Activated naive CD4-positive, alpha-beta T cell (primary cell): ENCODE measurements at places on chromosomes 2 and 18.

DNA sequence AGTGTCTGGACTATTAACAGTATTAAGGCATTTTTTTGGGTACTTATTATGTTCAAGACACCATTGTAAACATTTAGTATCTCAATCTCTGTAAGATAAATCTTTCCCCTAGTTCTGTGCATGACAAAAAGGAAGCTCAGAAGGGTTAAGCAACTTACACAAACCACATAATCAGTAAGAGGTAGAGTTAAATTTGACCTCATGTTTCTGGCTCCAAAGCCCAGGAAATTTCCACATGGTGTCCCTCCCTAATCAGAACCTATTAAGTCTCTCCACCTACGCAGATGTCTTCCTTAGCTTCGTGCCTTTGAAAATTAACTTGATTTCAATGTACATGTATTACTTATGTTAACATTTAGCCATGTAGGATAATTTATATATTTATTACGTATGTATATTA is 2.0 kb downstream of the MFSD6 start:
- DNase-seq, result no peak

- DNase-seq, result peak; percentile 12
These were observed 17.4 kb downstream of the CIDEA start for GRCh38 chr18:12271376-12272235.

- no peak for DNase-seq
These were observed 57.7 kb downstream of the METTL4 start for GRCh38 chr18:2513616-2514015.

- DNase-seq, result no peak
These were observed 1239.7 kb upstream of the CELF4 start for GRCh38 chr18:38805256-38805655.

DNA sequence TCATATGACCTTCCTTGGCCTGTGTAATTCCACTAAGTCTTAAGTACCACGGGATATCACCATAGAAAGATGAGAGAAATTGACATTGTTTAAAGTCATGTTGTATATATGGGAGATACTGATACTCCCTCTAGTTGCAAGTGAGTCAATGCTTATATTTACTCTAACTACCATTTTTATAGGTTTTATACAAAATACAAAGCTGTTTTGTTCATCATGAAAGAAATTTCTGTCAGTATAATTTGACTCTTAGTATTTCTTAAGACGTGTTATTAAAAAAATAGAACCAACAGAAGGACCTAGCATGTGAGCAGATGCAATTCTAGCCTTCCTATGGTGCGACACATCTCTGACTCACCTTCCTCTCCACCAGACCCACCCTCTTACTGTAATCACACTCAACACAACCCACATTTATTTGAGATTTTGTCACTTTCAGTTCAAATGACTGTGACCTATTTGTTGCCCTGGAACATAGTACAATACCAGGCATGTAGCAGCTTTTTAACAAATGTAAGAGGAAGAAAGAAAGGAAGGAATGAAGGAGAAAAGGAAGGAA is 453.1 kb downstream of the CMPK2 start:
- no peak for DNase-seq

DNA sequence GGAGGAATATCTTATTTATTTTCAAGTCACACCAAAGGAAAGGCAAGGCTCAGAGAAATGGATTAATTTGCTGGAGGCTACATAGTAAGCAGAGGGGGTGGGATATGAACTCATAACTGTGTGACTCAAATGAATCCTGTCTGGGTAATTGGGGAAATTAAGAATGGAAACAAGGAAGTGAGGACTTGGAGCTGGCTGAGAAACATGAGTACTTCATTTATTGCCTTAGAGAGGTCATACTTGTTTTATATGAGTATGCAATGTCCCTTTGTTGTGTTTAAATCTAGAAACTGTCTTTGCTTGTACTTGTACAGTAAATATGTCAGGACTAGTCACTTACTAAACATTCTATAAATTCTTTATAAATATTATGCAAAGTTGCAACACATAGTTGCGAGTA is 2166.7 kb upstream of the PIK3C3 start:
- no peak for DNase-seq

DNA sequence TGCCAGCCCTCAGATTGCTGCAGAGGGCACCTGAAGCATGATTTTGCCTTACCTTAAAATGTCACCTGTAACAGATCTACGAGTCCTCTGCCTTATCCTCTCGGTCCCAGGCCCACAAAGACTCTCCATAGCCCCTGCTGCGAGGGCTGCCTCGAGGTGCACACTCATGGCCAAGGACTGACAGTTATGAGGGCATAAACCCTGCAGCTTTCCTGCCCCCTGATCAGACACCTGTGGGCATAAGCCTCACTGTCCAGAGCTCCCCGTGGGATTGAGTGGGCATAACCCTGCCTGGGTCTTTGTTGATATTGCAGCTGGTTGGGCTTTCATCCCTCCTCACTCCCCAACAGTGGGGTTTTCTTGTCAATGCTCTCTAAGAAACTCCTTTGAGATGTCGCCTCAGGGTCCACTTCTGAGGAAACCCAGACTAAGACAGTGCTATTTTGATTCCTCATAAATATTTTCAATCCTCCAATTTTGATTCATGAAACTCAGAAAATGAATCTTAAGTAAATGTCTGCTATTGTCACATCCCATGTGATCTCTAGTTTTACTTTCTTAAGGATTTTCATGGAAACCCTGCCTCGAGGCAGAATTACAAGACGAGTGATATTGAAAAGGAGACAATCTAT is 108.5 kb upstream of the NCK2 start:
- DNase-seq, result no peak

DNA sequence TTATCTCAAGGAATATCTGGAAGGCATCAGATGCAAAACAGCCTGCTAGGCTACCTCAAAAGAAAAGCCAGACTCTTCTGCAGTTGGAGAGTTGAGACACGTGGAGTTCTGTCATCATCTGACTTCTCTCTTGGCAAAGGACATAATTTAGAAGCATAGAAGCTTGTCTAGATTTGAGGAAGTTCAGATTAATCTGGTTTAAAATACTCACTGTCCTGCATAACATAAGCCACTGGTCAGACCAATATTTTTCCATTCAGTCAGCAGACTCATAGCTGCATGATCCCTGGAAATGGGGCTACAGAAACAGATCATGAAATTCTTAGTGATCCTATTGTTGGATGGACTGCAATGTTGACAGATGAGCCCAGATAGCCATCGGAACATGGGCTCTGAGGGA is 349.0 kb downstream of the TXNL1 start:
- DNase-seq, result no peak

GRCh38 chr2:155357172-155357571 is 658.7 kb downstream of the KCNJ3 start:
- DNase-seq, result no peak

DNA sequence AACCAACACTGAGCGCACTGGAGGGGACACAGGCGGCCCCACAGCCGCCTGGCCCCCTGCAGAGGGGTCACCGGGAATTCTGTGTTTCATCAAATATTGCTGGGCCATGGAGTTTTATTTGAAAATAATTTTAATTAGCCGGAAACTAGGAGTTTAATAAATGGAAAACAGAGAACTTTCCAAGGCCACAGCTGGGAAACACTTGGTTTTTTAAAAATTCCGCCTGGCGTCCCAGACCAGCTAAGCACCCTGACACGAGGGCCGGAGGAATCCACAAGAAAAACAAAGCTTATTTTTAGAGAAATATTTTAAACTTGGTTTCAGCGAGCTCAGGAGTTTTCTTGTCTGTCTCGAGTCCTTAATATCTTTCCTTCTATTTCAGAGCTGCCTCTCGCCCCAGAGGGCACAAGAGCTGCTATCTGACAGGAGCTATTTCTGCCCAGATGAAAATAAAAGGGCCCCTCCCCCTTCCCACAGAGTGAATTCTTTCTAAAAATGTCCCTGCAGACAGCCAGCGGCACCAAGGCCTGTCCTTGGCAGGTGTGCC is 8.2 kb downstream of the ZFP36L2 start:
- DNase-seq, result no peak

- DNase-seq, result no peak
These were observed 49.6 kb downstream of the SPIRE1 start for GRCh38 chr18:12608301-12608700.

- DNase-seq, result no peak
These were observed 226.9 kb downstream of the TMEM163 start for GRCh38 chr2:134491771-134492441.

- no peak for DNase-seq
These were observed 32.2 kb downstream of the KIF1A start for GRCh38 chr2:240787521-240788472.

- DNase-seq, result no peak
These were observed 899.9 kb downstream of the TRIB2 start for GRCh38 chr2:13616616-13617015.

DNA sequence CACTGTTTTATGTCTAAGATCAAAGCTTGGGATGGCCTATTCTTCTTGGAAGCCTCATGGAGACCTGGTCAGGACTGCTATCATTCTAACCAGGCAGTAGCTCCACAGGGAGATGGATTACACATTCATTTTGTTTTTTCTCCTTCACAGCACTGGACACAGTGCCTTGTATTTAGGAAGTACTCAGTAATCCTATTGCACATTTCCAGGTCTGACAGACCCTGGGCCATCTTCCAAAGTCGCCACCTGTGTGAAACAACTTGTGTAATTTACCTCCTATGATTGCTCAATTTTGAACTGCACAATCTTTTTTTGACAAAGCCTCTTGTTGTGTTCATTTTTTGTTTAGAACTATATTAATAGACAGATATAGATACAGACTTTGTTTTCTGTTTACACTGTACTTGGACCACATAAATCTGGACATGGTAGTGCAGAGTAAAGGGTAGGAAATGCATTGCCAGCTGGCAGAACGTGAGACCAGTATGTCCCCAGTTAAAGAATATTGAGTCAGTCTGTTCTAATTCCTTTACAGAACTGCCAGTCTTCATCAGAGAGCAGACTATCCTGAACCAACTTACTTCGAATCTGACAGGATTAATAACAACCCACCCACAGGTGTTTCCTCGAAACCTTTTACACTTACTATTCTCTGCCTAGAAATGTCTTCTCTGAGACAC is 277.8 kb upstream of the CYRIA start:
- DNase-seq, result no peak

GRCh38 chr2:241689306-241689705 is 2.7 kb upstream of the DTYMK start:
- DNase-seq, result no peak

GRCh38 chr18:44859751-44860439 is 179.2 kb downstream of the SETBP1 start:
- no peak for DNase-seq

DNA sequence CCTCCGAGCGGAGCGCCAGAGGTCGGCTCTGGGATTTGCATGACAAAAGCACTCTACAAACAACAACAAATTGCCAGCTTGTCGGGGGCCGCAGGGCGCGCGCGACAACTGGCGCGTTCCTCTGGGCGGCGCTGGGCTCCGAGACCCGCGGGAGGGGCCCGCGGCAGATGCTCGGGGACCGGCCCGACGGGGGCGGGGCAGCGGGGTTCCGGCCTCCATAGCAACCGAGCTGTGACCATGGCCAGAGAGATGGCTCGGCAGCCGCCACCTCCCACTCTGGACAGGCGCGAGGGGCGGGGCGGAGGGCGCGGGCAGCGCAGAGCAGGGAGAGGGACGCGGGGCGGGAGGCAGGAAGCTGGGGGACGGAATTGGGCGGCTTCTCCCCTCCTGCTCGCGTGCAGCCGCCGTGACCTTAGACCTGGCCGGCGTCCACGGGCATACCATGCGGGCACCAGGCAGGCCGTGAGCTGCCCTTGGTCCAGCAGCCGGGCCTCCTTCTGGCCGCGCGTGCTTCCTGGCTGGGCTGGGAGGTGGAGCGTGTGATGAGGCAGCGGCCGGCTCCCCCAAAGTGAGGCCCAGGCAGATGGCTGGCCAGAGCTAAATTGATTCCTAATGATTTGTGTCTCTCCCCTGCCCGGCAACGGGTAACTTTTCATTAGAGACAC is 171.5 kb downstream of the CELF4 start:
- DNase-seq, result no peak

DNA sequence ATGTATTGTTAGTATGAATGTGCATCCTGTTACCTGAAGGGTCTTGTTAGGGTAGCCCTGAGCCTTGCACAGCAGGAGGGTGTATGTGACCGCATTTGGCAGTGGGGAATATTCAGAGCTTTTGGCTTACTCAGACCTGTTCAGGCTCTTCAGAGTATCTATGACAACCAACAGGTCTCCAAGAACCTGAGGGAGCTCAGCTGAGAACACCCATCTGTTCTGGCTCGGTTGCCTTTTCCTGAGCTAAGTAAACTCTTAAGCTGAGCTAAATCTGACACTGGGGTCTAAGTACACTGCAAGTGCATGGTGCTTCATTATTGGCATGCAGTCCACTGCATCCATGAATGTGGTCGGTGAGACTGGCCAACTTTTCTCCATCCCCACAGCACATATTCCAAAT is 92.4 kb upstream of the CHST9 start:
- no peak for DNase-seq

- no peak for DNase-seq
These were observed 4.2 kb upstream of the ONECUT2 start for GRCh38 chr18:57431002-57431382.

DNA sequence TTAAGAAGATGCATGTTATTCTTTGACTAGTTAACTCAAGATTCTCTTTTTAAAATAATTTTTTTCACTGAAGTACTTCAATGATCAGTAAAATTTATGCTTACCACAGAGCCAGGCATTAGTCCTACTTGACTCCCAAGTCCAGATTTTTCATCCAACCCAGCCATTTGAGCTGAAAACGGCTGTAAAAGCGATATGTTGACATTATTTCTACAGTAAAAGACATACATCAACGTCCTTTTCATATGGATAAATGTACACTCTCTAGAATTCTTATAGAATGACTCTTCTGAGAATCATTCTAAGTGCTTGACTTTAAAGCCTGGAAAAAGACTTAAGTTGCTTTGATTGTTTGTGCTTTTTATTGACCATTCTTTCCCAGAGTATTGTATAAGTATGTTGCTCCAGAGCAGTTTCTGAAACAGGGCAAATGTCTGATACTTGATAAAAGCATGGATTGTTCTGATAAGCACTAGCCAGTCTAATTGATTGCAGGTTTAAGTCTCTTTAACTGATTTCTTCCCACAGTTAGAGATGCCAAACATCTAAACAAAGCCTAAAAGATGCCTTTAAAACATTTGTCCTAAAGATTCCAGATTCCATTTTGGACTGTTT is 90.9 kb downstream of the COL5A2 start:
- DNase-seq, result no peak

DNA sequence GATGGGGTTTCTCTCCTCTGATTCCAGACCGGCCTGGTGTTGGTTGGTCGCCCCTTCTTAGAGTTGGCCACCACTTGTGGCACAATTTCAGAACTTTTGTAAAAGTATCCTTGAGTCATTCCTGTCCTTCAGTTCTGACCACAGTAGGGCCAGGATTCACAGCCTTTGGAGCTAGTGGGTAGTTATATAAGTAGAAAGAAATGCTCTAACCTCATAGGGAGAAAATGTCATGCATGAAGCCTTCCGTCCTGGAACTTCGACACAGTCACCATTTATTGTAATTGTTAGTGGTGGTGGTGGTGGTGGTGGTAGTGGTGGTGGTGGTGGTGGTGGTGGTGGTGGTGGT is 65.4 kb downstream of the EPAS1 start:
- DNase-seq, result no peak

- DNase-seq, result no peak
These were observed 14.8 kb upstream of the GPR55 start for GRCh38 chr2:230939691-230940470.

GRCh38 chr18:3472681-3473544 is 22.9 kb downstream of the TGIF1 start:
- no peak for DNase-seq

- no peak for DNase-seq
These were observed 186.2 kb downstream of the STK39 start for GRCh38 chr2:168060986-168061750.
